Hepatocyte (in vitro differentiated cells): ENCODE measurements at places on chromosomes 12 and 14. TPM values are rescaled to one million over a fixed set of nuclear protein-coding genes. Genes with fewer than 3 reads are reported as not detected.

DNA sequence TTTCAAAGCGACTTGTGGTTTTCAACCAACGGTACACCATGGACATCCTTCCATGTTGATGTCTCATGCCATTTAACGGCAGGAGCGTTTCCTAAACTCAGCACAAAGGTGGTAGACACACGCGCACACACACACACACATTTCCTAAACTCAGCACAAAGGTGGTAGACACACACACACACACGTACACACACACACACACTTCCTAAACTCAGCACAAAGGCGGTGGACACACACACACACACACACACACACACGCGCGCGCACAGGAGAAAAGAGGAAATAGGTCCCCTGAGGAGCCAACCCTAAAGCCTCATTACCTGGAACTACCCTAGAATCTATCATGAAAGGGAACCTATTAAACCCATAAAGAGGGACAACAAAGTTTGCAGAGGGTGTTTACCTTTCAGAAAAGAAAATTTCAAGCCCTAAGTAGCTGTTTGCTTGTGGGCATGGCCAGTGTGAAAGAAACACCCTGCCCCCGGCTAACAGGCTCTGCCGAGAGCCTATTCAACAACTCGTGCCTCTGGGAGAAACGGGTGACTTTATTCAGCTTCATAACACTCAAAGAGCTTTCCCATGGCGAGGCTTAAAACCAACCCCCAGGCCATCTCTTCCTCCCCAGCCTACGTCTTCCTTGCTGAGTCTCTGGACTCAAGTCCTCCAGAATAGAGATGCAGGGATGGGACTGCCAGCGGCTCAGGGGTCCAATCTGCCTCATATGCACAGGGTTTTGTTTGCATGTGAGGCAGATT is 31.8 kb downstream of the SLC8B1 start:
- no peak for DNase-seq

GRCh38 chr12:108447168-108447832 is 67.8 kb upstream of the FICD start:
- DNase-seq: no peak

Gene EPYC
- 0.27 and 0.92 TPM in 2 replicates for total RNA-seq

DNA sequence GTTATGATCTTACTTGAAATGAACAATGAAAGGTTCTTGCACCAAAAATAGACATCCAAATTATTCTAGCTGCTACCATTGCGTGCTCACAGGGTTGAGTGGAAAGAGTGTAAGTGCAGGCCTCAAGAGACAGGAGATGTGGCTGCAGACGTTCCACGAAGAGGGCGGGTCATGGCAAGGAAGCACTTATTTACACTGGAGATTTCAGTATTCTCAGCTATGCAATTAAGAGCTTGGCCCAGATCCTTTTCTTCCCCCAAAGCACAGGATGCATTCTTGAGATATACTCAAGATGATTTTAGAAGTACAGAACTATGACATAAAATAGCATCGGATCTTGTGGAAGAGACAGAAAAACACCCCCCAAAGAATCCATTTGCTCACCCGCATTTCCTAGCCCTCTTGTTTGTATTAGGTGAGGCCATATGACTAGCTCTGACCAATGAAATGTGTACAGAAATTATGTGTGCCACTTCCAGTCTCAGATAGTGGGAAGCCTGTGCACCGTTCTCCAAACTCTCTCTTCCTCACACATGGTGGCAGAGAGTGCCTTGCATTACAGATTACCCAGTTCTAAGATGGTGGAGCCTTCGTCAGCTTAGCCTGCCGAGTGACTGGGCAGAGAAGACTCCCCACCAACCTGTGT is 261.4 kb downstream of the TTC8 start:
- DNase-seq: no peak

DNA sequence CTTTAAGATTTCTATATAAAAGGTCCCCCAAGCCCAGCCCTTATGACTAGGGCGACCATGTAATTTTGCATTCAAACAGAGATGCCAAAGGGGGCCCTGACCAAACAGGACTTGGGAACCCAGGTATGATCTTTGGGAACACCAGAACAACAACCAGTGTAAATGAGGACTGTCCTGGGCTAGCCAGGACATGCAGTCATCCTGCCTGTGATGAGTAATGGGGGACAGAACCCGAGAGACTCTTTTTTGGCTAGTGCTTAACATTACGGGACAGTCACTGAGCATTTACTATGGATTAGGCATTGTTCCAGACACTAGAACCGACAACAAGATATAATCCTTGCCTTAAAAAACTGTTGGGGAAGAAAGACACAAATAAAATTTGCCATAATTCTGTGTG is 337.3 kb downstream of the CACNA1C start:
- no peak for DNase-seq

Gene RHEBL1
- 0.30 TPM in 1 of 2 replicates, not detected in the other for total RNA-seq

Gene ZDHHC22
- 0.04 TPM in 1 of 2 replicates, not detected in the other for total RNA-seq

Gene PPP1R1A
- 14.0 and 19.9 TPM in 2 replicates for total RNA-seq

DNA sequence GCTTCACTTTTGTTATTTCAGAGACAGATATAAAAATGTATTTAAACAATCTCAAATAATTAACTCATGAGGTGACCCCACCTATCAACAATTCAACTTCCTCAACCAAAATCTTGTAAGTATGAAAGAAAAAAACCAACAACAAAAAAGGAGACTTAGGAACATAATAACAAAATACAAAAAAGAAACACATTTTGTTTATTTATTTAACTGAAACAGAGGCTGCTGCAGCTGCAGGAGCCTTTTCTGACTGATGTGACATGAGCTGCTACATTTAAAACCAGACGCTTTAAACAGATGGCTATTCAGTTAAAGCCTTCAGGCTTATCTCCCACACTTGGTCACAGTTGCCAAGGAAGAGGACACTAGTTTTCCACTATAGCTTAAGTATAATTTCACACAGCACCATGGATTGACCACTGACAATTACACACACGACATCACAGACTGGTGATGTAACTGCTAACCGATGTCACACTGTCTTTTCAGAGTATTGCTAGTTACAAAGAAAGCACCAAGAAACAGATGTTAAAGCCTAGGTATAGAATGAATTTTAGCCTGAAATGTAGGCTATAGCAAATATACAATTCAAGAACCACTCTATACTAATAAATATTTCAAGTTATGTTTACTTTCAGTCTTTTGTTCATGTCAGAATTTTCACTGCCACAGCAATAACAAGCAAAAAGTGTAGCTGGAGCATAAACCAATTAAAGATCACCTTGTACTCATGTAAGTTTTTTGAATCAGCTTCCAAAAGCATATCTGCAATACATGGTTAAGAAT is 113.0 kb downstream of the MED13L start:
- DNase-seq: no peak

DNA sequence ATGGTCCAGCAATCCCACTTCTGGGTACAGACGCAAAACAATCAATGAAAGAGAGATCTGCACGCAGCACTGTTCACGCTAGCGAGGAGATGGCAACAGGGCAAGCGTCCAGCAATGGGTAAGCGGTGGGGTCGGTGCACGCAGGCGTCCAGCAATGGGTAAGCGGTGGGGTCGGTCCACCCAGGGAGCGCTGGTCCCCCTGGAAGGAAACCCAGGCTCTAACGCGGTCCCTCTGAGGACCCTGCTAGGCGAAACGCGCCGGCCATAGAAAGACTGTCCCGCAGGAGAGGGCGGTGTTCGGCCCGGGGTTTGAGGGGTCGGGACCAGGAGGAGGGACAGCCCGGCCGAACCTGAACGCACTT is 618 bp upstream of the PGAM5 start:
- no peak for DNase-seq

GRCh38 chr12:16726879-16727278 is 120.9 kb upstream of the LMO3 start:
- DNase-seq: no peak

GRCh38 chr14:95549656-95550585 is 15.1 kb downstream of the GLRX5 start:
- no peak for DNase-seq

DNA sequence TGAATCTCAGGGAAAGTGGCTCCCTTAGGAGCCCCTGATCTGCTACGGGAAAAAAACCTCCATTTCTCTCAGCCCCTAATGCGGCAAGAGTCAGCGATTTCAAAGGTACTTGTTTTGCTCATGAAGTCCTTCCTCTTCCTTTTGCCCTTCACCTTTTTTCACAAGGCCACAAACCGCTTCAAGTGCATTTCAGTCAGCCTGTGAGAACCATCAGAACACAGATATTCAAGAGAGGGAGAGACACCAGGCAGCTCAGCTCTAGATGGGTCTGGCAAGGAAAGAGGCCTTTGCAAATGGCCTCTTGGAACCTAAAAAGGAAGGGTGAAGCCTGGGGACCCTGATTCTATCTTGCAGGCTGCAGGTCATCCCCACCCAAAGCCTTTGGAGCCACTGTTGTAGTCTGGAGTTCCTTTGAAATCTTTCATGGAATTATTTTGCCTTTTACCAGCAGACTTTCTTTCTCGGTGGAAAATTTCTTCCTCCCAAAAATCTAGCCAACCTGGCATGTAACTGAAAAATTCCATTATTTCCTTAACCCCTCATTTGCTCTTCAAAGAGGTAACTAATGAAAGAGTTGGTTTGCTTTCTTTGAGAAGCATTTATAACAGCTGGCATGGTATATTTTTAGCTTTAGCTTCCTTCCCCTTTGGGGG is 145.0 kb downstream of the SAMD4A start:
- no peak for DNase-seq

- DNase-seq: peak; percentile 73
These were observed 120.3 kb upstream of the SOX5 start for GRCh38 chr12:24069532-24070395.

DNA sequence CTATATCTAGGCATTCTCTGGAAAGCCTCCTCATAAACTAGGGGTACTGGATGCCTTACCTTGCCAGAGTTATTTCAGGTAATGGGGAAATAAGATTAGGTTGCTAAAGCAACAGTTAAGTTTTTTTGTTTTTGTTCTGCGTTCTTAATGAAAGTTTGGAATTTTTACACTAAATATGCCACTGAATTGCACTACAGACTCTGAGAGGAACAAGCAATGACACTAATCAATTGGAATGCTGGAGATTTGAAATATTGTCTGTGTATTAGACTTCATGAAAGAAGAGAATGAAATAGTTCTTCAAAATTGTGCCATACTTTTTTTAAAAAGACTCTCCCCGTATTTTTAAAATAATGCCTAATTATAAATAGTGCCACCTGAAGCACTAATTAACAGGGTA is 287.8 kb downstream of the NAV3 start:
- no peak for DNase-seq

DNA sequence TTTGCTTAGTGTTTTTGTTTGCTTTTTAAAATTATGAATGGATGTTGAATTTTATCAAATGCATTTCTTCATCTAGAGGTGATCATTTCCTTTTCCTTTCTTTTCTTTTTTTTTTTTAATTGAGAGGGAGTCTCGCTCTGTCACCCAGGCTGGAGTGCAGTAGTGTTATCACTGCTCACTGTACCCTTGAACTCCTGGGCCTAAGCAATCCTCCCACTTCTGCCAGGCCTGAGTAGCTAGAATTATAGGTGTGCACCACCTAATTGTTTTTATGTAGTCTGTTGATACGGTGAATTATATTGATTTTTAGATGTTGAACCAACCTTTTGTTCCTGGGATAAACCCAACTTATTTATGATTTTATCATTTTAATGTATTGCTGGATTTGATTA is 1.5 kb upstream of the CDKL1 start:
- DNase-seq: no peak

DNA sequence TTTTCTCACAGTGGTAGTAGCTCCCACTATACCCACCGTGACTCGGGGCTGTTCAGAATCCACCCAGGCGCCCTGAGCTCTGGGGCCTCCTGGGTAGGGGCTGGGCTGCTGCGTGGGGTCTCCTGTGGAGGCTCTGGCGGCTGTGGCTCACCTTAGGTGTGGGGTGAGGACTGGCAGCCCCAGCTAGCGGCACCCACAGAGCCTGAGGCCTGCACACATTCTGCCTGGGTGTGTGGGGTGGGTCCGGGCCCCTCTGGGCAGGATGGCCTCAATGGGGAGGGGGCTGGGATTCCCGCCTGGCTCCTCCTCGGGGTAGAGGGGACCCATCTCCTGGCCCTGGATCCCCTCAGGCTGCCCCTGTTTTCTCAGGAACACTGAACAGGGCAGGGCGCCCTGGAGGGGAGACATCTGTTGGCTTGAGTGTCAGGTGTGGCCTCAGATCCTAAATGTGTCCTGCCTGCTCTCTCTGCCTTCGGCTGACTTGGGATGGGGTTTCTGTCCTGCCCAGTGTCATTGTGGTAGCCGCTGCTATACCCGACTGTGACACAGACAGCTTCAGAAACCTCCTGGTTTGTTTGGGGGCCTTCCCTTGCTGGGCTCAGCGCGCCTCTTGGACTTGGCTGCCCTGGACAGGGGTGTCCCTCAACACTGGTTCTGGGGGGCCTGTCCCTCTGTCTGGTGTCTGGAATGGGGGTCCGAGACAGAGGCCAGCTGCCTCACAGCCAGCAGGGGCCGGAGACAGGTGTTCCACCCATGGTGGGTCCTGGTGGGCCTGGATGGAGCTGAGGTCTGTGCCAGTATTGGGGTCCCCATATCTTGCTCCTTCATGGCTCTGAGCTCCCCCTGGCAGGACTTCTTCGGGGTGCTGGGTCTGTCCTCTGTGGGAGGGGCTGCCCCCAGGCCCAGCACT is 354.9 kb downstream of the TMEM121 start:
- no peak for DNase-seq
